Cerebellar nuclear complex (tissue), 1 donor: ENCODE measurements at places on chromosomes 4 and X.

- DNase-seq, result no peak
Measured at GRCh38 chr4:69025191-69025998, 70.9 kb upstream of the UGT2B7 start.

DNA sequence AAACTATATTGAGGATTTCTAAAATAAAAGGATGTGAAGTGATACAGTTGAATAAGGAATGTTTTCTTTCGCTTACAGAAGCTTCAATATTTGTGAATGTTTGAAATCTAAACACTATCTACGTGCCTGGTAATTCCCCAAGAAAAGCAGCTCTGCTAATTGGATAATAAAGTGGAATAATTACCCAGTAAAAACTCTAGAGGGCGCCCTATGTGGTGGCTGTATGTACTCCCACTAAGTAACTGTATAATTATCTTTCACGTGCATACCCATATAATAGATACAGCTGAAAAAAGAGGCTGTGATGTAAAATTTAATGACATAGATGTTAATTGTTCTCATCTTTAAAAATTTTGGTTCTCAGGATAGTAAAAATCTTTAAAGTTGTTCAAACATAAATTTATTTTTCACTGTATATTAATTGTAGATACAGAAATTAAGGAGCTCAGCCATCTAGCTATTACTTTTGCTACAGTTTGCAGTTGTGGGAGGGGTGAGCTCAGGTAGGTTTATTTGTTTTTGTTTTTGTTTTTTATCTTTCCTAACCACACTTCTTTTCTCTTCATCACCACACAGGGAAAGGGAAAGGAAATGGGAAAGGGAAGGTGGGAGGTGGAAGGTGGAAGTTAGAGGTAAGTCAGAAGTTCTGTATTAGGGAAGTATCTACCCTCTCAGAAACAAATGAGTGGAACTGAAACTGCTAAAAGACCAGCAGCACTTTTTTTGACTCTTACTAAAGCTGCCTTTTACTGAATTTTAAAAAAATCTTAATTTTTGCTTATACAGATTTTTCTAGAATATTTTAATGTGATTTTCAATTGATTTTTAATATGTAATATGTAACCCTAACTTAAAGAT lies 151.7 kb upstream of the RPS6KA6 start:
- no peak for DNase-seq

GRCh38 chrX:9542761-9543111 lies 77.9 kb downstream of the TBL1X start:
- no peak for DNase-seq

DNA sequence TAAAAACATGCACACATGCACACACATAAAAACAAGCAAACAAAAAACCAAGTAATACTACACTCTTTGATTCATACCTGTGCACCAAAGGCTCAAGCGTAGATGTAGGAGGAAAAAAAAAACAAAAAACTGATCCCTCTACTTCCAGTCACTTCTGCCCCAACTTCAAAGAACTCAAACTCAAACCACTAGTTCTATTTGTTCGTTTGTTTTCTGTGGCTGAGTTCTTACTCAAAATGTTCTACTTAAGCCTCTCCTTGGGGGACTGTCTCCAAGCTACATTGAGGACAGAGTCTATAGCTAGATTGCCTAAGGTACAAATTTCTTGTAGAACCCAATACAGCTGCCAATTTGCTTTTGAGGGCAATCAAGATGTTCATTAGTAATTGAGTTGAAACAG lies 171.0 kb upstream of the ATOH1 start:
- DNase-seq, result no peak

DNA sequence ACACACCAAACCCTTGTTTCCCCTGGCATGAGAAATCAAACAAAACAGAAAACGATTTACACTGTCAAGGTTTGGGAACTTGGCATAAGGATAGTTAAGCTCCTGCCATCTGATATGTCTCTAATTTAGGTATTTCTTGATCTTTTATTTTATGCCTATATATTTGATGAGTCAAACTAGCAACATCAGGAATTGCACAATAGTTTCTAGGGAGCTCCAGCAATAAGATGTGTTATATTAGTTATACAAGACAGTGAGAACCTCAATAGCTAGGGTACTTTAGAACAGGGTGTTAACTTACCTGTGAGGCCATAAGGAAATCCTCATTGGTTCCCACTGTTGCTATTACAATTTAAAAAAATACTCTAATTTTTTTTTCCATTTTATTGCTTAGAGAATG lies 474.2 kb downstream of the GBA3 start:
- DNase-seq, result no peak

DNA sequence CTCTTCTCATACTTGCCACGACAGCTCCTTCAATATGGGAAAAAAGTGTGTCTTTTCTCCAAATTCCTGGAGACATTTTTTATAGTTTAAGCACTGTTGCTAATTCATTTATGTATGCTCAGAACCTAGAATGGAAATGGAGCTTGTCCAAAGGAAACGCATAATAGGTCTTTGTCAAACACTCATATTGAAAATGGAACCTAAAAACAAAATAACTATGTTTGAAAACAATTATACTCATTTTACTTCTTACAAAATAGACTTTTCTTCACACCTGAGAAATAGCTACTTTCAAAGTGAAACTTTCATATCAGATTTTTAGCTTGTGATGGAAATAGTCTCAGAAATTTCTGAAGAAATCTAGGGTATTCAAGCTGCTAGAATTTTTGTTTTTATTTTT lies 529.7 kb upstream of the BOD1L1 start:
- no peak for DNase-seq

- no peak for DNase-seq
Measured at GRCh38 chr4:4693258-4693657, 151.4 kb upstream of the STX18 start.

GRCh38 chr4:62670514-62670913 lies 1470.4 kb downstream of the ADGRL3 start:
- no peak for DNase-seq

- no peak for DNase-seq
Measured at GRCh38 chr4:12562476-12563140, 921.5 kb downstream of the RAB28 start.

DNA sequence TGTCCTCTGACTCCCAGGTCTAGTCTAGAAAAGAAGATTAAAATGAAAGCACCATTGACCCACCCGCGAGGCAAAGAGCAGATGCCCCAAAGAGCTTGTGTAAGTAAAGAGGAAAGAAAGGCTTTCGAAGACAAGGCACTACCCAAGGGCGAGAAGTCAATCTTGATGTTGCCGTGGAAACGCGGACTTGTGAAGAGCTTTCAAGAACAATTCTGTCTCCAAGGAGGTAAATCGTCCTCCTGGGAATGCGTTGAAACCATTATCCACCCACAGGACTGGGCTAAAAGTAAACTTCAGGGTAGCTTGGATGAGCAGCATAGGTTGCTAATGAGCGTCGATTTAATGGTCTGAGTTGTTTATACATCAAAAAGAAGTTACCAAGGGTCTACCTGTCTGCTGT lies 189.3 kb downstream of the DHRSX start:
- DNase-seq, result no peak

GRCh38 chr4:88045021-88045420 lies 37.6 kb downstream of the PKD2 start:
- DNase-seq, result no peak

DNA sequence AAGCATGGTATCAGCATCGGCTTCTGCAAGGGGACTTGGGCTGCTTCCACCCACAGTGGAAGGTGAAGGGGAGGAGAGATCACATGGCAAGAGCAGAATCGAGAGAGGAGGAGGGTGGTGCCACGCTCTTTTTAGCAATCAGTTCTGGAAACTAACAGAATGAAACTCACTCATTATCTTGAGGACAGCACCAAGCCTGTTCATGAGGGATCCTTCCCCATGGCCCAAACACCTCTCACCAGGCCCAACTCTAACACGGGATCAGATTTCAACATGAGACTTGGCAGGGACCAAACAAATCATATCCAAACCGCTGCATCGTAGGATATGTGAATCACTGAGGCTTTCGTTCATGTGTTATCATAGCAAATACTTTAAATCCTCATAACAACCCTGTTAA lies 125.5 kb downstream of the GPC3 start:
- no peak for DNase-seq

DNA sequence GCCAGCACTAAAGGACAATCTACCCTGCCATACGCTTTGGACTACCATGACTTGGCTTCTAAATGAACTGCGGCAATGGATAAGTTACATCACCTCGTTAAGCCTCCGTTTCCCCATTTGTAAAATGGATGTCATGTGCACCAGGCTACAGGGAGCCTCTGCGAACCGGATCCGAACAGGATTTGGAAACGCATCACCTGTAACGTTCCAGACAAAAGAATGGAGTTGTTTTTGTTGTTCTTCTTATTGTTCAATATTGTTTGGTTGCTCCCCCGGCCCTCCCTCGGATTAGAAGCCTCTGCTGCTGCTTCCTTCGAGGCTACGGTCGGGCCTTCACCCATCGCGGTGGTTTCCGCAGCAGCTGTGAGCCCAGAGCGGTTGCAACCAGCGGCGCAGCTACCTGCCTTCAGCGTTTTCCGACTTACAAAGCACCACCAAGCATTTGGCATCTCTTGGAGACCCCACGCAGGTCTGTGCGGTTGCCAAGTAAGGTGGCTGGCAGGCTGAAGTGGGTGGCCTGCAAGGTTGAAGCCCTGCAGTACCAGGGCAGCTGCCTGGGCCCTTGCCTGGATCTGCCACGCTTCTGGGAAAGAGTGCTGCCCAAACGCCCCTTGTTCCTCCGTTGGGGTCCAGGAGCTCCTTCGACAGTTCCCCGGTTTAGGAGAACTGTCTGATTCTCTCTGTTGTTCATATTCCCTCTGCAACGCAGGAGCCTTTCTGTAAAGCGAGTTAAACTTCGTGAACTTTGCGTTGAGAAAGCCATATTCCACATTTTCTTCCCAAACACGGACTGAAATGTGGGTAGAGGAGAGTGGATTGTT lies 7.1 kb downstream of the NKX3-2 start:
- no peak for DNase-seq

DNA sequence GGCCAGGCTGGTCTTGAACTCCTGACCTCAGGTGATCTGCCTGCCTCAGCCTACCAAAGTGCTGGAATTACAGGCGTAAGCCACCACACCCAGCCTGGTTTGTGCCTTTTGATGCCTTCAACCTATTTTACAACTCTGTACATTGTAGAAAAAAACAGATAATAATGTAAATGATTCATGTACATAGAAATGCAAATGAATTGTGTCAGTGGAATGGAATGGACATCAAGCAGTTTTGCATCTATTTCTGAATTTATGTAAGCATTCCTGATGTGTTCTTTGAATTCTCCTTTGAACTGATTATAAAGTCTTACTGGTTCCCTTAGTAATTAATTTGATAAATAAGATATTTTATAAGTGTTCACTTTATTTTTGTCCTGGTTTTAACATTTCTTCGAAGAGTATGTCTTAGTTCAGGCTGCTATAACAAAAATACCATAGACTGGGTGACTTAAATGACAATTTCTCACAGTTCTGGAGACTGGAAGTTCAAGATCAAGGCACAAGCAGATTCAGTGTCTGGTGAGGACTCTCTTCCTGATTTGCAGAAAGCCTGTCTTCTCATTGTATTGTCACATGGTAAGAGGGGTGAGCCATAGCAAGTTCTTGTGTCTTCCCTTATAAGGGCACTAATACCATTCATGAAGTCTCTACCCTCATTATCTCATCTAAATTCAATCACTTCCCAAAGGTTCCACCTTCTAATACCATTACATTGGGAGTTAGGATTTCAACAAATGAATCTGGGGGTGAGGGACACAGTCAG lies 162.2 kb upstream of the S100G start:
- no peak for DNase-seq
